ENCODE measurements at places on chromosomes 3 and 15.
A peak's percentile ranks its signal among the peaks of the same experiment; 100 is the strongest.

DNA sequence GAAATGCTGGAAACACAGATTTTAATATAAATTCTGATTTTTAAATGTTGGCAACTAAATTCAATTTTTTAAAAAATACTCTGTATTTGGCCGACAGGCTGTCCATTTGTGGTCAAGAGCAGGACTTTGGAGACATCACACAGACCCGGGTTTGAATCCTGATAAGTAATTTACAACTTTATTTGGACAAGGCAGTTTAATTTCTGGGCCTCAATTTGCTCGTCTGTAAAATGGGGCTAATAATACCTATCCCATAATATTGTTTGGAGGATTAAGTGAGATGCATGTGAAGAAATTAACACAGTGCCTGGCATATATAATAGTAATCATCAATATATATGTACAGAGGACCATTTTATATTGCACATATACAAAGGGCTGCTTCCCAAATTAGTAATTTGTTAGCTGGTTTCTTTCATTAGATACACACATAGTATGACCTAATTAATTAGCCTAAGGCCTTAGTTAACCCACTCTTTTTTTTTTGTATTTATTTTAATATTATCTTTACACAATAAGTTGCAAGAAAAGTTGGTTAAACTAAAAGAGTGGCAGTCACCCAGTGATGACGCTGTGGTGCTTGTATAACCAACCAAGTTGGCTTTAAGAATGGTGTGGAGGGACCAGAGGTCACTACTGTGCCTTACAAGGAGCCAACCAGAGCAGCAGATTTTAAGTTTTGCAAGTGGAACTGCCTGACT is 665 bp downstream of the PIGB start:
- peak; percentile 47 for DNase-seq

- no peak for DNase-seq
Observed at GRCh38 chr3:12627370-12627769, 36.5 kb downstream of the RAF1 start.

DNA sequence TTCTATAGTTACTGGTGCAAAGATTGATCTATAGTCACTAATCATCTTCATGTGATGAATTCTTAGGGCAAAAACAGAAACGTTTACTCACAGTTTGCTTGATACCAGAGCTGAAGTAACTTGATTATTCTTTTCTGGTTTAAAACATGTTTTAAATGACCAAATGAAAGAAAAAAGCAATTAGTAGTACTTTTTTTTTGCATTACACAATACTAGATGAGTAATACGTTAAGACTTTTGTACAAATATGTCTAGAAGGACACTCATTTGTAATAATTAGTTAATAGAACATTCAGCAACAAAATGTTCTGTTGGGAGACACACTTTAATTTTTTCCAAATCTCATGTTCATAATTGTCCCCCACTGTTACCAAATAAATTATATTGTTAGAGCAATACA is 523.2 kb downstream of the SOX2 start:
- DNase-seq, result no peak

- no peak for DNase-seq
Observed at GRCh38 chr3:126128504-126129397, 44.8 kb upstream of the SLC41A3 start.

DNA sequence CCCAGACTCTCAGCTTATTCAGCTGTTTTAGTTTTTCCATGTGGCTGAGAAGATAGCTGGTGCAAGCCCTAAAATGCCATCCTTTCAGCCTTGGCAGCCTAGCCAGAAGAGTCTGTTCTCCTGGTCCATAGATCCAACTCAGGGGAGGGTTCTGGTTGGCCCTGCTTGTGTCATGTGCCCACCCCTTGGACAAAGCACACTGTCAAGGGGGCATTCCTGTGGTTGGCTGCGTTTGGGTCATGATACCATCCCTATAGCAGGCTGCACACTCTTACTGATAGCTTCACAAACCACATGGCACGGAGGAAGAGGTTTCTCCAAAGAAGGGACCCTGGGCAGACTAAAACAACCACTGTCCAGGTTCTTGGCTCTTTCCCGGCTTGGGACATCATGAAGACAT is 8.4 kb upstream of the FSTL1 start:
- no peak for DNase-seq

GRCh38 chr3:185754920-185755319 is 69.9 kb downstream of the IGF2BP2 start:
- DNase-seq, result no peak

Data from MM.1S (cell line).